ENCODE measurements at places on chromosomes 2 and 18.

- DNase-seq = no peak
Measured at GRCh38 chr2:11837875-11838734, 91.7 kb downstream of the LPIN1 start.

DNA sequence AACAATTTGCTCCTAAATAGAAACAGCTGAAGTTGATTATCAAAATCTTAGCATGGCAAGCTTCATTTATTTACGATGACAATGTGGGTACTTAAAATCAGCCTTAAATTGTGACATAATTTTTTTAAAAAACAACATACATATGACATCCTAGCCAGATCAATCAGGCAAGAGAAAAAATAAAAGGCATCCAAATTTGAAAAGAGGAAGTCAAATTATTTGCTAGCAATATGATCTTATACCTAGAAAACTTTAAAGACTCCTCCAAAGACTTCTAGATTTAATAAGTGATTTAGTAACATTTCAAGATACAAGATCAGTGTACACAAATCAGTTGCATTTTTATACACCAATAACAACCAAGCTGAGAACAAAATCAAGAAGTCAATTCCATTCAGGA is 14.3 kb upstream of the PPP3R1 start:
- DNase-seq = no peak

- no peak for DNase-seq
Measured at GRCh38 chr2:240759459-240759858, 60.6 kb downstream of the KIF1A start.

GRCh38 chr2:74887960-74888700 is 54.2 kb downstream of the HK2 start:
- no peak for DNase-seq

DNA sequence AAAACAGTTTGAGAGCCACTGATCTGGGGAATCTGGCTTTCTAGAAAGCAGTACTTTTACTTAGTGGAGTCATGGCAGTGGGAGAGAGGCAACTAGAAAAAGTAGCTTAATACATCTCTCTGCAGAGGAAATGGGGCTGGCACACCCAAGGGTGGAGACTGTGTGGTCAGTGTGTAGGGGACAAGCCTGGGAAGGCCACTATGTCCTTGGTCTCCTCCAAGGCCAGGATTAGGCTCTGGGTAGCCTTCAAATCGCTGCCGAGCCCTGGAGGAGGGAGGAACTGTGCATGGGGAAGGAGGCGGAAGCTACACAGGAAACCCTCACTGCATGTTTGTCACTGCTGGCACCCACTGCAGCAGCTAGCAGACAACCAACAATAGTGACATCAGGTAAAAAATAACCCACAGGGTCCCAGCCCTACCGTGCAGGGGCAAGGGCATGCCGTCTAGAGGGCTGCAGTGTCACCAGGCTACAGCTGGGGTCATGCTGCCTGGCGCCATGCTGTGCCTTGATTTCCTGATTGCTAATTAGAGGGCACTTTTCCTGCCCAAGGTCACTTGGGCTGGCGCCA is 34.8 kb downstream of the LBH start:
- peak; percentile 61 for DNase-seq

DNA sequence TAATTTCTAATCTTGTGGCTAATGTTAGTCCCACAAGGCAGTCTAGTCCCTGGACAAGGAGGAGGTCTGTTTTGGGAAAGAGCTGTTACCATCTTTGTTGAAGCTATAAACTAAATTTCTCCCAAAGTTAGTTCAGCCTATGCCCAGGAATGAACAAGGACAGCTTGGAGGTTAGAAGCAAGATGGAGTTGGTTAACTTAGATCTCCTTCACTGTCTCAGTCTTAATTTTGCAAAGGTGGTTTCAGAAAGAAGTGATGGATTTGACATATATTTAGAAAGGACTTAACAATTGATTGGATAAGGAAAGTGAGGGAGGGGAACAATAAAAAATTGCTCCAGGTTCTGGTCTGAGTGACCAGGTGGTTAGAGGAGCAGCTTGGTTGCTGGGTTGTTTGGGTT is 14.6 kb upstream of the SCYGR1 start:
- DNase-seq = no peak

- no peak for DNase-seq
Measured at GRCh38 chr2:10193851-10194820, 71.6 kb downstream of the RRM2 start.

- DNase-seq = no peak
Measured at GRCh38 chr2:2333076-2333475, 2.0 kb upstream of the MYT1L start.

DNA sequence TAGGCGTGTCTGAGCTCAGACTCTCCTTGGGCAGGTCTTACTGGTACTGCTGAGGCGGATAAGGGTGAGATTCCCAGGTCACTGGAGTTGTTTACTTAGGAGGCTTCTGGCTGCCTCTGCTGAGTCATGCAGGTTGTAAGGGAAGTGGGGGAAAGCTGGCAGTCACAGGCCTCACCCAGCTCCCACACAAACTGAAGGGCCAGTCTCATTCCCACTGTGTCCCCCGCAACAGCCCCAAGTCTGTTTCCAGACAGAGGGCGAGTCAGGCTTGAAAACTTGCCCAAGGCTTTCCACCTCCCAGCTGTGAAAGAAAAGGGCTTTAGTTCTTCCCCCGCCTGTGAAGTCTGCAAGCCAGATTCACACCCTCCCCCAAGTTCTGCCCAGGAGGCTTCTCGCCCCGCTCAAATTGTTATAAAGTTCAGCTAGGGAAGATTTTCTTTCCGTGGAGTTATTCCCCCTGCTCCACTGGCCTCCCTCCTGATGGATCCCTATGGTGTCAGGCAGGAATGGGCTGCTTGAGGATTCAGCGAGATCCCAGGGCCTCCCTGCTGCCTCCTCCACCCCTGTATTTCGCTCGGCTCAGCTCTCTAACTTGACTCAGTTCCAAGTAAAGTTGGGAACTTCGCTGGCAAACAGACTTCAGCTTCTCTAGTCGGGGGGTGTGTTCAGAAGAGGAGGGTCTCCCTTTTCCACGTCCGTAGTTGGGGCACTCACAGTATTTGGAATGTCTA is 248.6 kb downstream of the NR4A2 start:
- no peak for DNase-seq

DNA sequence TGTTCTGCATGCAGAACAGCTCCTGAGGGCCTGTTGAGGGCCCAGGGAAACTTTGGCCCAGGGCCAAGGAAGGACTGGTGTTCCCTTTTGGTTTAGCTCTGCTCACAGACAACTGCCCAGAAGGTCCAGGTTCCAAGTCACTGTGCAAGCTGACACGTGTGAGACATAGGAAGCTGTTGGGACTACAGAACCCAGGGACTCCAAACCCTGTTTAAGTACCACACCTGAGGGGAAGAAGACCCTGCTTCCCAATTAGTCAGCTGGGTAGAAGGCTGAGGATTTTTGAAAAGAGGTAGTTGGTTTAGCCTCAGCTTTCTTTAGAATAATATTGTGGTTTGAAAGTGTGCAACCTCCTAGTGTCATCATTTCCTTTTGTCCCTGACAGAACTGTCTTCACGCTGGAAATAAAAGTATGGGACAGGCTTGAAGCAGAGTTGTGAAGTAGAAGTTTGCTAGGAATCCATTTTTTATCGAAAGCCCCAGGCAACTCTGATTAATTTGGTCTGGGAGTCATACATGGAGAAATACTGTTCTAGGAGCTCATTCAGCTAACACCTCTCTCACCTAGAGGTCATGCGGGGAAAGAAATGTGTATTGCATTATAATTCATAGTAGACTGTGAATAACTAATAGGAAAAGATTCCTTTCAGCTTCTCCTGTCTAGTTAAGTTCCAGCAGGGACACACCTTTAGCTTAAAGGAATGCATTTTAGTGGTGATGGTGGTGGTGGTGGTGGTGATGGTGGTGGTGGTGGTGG is 19.9 kb upstream of the IL1RL1 start:
- DNase-seq = no peak

DNA sequence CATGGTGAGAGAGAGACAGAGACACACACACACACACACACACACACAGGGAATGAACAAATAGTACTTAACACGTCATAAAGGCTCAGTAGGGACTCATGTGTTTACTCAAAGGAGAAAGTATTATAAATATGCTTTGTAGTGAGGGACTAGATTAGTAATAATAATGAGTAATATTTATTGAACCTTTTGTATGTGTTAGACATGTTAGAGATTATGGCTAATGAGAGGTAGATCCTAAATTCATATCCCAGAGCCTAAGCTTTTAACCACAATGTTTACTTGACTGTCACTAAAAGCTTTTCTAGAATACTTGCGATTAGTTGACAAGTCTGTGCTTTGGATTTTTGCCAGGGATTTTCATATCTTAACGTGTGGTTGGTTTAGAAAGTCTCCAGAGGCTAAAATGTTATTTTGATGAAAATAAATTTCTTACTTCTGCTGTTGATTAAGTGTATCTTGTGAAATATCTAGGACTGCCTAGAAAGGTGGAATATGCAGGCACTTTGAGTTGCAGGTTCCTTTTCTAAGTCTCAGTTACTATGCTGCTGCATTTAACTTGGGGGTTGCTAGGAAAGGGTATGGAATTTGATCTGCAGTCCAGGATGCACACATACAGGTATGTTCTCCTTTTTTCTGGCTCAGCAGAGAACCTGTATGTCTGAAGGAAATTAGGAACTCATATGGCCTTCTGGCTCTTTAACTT is 64.5 kb downstream of the UBR3 start:
- DNase-seq = no peak

DNA sequence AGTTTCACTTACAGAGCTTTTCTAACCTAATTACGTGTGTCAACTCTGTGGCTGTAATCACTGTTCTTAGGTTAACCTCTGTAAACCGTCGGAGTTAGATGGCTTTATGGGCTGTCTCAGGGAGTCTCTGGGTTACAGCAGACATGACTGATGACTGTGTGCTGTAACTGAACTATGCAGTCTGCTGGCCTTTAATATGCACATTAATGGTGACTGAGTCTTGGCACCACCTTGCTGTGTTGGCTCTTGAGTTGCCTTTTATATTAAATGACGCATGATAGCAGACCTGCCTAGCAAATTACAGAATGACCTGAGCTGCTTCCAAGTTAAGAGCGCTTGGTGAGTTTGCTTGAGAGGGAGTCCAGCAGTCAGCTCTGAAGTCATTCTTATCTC is 90.1 kb downstream of the ACKR3 start:
- no peak for DNase-seq

- peak; percentile 73 for DNase-seq
Measured at GRCh38 chr2:173210270-173211196, 134.9 kb downstream of the MAP3K20 start.

DNA sequence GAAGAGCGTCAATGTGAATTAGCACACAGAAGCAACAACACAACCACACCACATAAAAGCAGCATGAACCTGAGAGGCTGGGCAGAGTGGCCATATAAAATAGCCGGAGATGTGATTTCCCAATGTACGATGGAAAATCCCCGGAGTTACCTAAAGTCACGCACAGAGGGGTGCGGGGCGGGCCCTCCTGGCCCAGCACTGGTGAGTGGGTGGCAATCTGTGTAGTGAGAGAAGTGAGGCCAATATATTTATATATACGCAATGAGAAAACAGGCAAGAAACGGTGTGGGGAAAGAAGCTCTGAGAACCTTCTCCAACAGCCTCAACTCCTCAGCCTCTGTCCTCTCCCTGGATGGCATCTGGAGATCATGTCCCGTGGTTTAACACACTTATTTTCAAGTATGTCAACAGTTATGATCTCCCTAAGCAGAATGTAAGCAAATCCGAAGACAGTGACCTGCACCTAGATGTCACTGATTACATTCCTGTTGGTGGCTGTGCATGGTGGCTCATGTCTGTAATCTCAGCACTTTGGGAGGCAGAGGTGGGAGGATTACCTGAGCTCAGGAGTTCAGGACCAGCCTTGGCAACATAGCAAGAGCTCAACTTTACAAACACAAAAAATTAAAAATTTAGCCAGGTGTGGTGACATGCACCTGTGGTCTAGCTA is 41.6 kb downstream of the CRACDL start:
- no peak for DNase-seq
